AG10803 (cell line): ENCODE measurements at places on chromosomes 5 and 9.

GRCh38 chr5:117942861-117943519, 1045.4 kb downstream of the DTWD2 start:
- DNase-seq, result no peak

- no peak for DNase-seq
Measured at GRCh38 chr5:31433229-31433628, 98.7 kb downstream of the DROSHA start.

DNA sequence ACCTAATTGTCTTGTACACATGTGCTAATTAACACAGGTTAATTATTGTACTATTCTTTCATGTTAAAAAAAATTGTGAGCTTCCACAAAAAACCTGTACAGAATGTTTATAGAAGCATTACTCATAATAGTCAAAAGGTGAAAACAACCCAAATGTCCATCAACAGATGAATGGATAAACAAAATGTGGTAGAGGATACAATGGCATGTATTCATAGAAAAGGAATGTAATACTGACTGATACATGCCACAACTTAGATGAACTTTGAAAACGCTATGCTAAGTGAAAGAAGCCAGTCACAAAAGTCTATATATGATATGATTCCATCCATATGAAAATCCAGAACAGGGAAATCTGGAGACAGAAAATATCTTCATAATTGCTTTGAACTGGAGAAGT, 25.6 kb downstream of the RRAGA start:
- no peak for DNase-seq

DNA sequence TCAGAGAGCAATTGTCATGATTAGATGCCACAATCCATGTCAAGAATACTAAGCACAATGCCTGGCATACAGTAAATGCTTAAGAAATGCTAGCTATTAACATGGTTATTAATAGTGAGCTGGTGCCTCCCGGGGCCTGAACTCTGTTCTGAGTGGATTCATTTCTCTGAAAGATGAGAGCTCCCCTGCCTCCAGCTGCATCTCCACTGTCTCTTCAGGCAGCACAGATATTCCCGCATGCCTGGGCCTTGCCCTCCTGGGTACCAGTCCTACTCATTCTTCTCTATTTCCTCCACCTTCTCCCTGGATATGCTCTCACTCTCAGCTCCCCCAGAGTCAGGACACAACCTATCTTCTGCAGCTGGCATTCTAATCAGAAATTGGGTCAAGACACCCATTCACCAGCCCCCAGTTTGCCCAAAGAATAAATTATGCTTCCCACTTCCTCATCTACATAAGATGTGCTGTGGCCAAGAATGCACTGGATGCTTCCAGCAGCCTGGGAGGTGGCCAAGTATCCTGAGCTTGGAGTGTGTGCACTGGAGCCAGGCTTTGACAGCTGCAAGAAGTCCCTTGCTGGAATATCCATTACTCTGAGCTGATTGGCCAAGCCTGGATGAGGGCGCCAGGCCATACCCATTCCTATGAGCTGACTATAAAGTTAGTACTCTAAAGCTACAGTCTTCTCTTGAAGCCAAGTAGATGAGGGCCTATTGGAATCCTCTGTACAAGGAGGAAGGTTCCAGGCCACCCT, 669.0 kb downstream of the ACTL7B start:
- peak; percentile 91 for DNase-seq

GRCh38 chr5:95241635-95242034, 43.3 kb downstream of the MCTP1 start:
- DNase-seq, result no peak

DNA sequence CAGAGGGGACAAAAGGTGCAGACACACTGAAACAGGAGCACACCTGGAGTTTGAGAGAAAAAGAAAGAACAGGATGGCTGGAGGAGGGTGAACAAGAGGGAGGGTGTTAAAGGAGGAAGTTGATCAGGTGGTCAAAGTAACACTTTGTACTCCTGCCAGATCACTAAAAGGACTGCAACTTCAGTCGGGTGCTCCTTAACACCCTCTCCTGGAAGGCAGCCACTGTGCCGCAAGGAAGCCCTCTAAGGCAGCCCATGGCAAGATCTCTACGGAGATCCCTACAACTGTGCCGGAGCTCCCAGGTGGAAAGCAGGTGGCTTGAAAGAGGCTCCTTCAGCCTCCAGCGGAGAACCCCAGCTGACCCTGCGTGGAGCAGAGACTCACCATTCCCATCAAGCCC, 124.4 kb upstream of the MSX2 start:
- no peak for DNase-seq
